Astrocyte (in vitro differentiated cells and primary cell): ENCODE measurements at places on chromosomes 6 and 20.

- peak; percentile 54 for DNase-seq
Observed at GRCh38 chr6:33787346-33787953, 1.5 kb downstream of the LEMD2 start.

- DNase-seq, result peak; percentile 89
Observed at GRCh38 chr20:53099856-53100255, 127.7 kb downstream of the TSHZ2 start.

DNA sequence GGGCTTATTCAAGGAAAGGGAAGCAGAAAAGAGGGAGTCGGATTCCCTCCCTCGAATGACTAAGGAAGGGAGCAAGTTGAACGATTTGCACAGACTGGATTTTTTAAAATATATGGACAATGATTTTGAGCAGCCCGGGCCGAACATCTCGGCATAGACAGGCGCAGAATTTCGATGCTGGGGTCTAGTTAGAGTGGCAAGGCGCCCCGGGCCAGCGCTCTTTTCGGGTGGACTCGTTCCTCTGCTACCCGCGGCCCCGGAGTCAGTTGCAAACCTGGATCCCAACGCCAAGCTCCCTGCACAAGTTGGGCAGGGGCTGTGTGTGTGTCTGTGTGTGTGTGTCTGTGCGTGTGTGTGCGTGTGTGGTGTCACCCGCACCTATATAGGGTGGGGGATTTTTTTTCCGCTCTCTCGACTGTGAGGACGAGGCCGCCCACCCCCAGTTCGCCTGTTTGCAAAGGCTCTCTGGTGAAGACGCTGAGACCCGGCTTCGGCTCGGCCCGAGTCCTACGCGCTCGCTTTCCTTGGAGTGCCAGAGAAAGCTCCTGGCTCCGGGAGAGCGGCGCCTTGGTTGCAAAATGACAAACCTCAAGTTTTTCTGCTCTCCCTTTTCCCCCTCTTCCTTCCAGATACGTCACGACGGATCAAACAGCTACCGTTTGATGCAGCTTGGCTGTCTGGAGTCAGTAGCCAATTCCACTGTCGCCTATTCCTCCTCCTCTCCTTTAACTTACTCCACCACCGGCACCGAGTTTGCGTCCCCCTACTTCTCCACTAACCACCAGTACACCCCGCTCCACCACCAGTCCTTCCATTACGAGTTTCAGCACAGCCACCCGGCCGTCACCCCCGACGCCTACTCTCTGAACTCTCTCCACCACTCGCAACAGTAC is 1.4 kb downstream of the TFAP2D start:
- DNase-seq, result no peak

GRCh38 chr6:52826513-52826912 is 14.1 kb downstream of the GSTA5 start:
- no peak for DNase-seq

DNA sequence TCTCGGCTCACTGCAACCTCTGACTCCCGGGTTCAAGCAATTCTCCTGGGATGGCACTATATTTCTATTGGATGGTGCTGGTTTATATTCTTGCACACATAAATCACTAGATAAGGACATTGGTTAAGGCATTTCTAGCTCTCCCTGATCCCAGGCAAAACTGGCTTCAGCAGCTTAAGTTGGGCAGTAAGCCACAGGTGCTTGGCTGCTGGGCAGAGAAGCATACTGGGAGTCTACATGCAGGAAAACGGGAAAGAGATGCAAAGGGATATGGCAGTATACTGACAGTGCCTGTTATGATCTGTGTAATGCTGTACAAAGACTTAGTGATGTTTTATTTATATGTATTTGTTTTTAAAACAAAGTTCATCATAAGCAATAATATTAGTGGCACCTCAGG is 33.3 kb upstream of the ZFP64 start:
- DNase-seq, result no peak

DNA sequence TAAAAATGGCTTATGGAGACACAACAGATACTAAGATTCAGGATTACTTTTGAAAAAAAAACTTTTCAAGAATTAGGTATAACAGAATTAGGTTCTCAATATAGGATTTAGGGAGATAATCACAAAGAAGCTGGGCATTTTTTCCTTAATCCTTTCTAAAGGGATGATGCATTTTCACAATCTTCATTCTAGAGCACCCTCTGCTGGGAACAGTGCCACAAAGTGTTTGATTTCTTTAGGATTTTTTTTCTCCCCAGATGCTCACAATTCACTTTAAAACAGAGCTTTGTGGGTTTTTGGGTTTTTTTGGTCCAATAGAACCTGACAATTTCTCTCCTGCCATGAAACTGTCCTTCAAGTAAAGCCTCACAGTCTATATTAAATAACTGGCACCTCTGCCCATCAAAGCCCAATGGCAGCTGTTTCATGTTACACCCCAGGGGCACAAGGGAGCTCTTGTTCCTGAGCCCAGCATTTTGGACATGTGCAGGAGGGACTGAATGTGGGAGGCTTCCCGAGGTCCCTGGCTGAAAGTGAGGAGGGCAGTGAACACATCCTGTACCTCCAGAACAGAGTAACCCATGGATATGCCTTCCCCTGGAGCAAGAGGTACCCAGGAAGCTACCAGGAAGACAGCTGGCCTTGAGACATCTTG is 39.7 kb downstream of the PREP start:
- no peak for DNase-seq

DNA sequence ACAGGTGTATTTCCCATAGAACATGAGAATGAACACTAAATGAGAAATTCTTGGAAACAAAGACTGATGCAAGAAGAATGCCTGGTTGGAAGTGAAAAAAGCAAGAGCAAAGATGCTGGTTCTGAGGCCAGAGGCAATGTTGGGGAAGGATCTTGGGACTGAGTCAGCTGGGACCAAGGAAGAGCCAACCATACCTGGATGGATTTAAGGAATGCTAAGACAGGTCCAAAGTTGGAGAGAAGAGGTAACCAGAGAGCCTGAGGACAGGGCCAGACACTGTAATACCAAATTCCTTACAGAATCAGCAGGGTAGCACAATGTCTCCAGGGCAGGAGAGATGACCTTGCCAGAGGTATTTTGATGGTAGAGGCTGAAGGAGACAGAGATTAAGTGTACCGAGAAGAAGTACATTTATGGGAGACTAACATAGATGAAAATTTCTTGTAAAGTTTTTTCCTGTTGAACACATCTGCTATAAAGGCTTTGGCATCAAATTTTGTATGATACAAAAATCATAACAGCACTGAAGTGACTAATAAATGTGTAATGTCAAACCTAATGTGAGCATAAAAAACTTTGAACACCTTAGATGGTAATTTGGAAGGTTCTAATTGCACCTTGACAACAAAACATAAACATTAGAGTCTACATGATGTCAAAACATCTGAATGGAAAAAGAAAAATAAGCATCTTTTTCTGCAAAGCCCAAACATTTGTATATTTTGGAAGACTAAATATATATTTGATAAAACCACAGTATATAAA is 221.7 kb upstream of the MARCKS start:
- DNase-seq, result no peak

- no peak for DNase-seq
Observed at GRCh38 chr6:127186889-127187288, 68.4 kb downstream of the RSPO3 start.

GRCh38 chr20:63151554-63152321 is 64.2 kb downstream of the YTHDF1 start:
- no peak for DNase-seq

- no peak for DNase-seq
Observed at GRCh38 chr20:59318201-59318790, 17.9 kb downstream of the EDN3 start.

- no peak for DNase-seq
Observed at GRCh38 chr6:6946206-6947155, 161.3 kb upstream of the RREB1 start.

DNA sequence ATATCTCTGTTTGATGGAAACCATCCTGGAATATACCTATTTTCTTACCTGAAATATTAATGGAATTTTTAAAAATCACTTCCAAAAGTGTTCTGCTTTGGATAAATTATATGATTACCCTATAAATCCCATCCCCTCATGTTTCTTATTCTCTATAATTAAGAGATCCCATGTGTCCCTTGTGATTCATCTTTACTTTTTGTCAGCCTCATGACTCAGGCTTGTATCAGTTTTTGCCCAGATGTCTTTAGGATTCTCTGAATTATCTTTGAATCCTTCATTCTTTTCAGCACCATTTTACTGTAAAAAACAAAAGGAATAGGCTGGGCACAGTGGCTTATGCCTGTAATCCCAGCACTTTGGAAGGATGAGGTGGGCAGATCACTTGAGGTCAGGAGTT is 804.5 kb upstream of the CITED2 start:
- DNase-seq, result peak; percentile 52

- DNase-seq, result peak; percentile 17
Observed at GRCh38 chr20:21229163-21229562, 74.0 kb upstream of the XRN2 start.

DNA sequence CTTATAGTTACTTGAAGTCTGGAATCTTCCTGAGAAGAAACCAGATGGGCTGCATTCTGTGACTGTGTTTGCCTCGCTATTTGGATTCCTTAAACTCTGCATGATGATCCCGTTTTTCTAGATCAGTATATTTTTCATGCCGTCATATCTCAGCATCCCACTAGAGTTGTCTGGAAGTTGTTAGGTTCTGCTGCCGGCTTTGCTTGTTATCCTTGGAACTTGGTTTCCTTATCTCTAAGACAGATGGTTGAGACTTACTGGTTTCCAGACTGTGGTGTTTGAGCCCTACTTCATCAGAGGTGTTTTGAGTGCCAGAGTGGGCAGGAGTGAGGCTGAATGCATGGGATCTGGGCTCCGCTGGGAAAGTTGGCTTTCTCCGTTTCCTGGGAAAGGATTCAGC is 50.3 kb downstream of the CDS2 start:
- DNase-seq, result no peak

GRCh38 chr20:38129893-38130609 is 35.0 kb downstream of the TGM2 start:
- DNase-seq, result no peak

DNA sequence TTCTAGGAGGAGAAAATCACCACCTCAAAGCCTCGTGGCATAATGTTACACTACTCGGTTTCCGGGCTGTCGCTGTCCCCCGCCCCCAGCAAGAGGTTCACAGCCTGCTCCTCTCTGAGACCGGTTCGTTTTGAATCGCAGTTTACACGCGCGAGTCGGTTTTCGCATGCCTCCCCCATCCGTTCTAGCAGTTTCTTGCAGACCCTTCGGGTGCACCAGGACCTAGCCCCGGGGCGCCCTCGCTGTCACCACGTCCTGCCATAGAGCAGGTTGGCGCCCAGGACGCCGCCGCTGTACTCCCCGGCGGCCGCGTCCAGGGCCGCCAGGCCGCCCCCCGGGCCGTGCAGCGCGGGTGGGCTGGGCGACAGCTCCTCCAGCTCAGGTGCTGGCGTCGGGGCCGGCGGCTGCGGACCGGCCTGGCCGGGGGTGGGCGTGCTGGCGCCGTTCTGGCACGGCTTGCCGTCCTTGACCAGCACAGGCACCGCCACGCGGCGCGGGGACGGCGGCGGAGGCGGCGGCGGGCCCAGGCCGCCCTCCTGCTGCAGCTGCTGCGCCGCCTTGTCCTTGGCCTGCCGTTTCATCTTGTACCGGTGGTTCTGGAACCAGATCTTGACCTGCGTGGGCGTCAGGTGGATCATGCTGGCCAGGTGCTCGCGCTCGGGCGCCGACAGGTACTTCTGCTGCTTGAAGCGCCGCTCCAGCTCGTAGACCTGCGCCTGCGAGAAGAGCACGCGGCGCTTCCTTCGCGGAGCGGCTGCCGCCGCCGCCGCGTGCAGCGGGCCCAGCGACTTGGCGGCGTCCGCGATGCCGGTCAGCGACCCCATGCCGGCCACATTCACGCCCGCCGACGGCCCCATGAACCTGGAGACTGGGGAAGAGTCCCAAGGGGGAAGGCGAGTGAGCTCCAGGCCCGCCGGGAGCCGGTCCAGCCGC is 1.4 kb downstream of the NKX2-4 start:
- no peak for DNase-seq

DNA sequence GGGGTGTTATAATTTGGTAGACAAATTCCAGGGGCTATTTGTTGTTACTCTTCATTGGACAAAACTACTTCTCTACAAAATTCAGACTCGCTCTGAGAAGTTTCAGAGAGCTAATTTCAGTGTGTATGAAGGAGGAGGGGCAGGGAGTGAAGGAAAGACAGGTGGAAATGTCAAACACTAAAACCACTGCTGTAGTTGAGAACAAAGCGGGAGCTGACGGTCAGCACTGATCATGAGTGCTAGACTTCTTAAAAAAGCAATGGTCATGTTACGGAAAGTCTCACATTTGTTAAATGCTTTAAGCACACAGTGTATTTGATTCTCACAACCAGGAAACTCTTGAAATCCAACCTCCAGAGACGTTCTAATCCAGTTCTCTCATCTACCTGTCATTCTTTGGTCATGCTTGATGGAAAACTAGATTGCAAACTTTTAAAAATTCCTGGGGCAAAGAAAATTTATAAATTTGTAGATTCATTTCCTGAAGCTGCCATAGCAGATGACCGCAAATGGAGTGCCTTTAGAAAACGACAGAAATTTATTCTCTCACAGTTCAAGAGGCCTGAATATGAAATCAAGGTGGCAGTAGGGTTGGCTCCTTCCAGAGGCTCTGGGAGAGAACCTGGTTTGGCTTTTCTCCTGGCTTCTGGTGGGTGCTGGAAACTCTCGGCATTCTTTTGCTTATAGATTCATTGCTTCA is 100.7 kb upstream of the CARMIL1 start:
- no peak for DNase-seq

DNA sequence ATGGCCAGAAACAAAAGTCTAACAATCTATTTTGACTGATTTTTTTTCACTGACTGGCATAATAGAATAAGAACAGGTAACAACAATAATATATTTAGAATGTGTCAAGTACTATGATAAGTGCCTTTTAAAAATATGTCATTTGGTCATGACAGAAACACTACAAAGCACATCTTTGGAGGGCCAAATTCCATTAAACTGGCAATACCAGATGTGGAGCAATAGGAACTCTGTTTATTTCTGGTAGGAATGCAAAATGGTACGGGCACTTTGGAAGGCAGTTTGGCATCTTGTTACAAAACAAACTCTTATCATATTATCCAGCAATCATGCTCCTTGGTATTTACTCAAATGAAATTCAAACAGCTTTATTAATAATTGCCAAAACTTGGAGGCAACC is 39.3 kb downstream of the TENT5A start:
- DNase-seq, result no peak
